ENCODE measurements at places on chromosomes 5 and 9. TPM values are rescaled to one million over a fixed set of nuclear protein-coding genes. Genes with fewer than 3 reads are reported as not detected.

GRCh38 chr5:61823781-61824180, 482.2 kb upstream of the KIF2A start:
- no peaks in the 10 kb centered on the region for H3K36me3 ChIP-seq
- H3K4me3 ChIP-seq: no peak overlapping the region
- DNase-seq: no peak
- H3K4me1 ChIP-seq: no peaks in the 10 kb centered on the region
- H3K27ac ChIP-seq: no peak overlapping the region

- H3K4me3 ChIP-seq: no peak overlapping the region
- no peaks in the 10 kb centered on the region for H3K27me3 ChIP-seq
- H3K27ac ChIP-seq: no peak overlapping the region
- no peak for DNase-seq
Observed at GRCh38 chr5:57338068-57338867, 144.3 kb downstream of the ACTBL2 start.

DNA sequence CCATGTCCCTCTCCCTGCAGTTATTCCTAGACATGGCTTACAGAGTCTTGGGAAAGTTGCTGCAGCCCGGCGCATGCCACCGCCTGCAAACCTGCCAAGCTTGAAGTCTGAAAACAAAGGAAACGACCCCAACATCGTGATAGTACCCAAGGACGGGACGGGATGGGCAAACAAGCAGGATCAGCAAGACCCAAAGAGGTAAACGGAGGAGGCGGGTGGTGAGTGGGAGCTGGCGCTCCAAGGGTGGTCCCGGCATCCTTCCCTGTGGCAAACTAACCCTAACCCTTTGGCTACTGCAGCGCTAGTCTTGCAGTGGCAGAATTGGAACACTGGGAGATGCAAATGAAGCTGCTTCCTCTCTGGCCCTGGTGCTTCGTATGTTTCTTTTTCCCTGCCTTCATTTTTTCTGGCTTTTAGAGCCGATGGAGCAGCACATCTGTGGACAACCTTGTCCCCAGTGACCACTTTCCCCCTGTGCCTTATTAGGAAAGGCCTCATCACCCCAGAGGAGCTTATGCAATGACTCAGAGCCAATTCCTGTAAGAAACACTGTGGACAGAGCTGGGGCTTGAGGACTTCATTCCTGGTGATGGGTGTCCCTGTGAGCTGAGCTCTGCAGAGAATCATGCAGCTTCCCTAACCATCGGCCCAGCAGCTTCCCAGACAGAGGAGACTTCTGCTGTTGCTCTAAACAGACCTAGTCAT, 38.9 kb downstream of the PRRC2B start:
- H3K27me3 ChIP-seq: no peaks in the 10 kb centered on the region
- peaks cover 27% of the 10 kb centered on the region for H3K4me1 ChIP-seq
- peaks cover 37% of the 10 kb centered on the region for H3K36me3 ChIP-seq
- peak overlapping the region; percentile 75 for H3K27ac ChIP-seq
- DNase-seq: peak; percentile 97
- H3K4me3 ChIP-seq: no peak overlapping the region

GRCh38 chr5:106649031-106649430, 1021.7 kb downstream of the EFNA5 start:
- DNase-seq: no peak
- no peaks in the 10 kb centered on the region for H3K27me3 ChIP-seq
- H3K36me3 ChIP-seq: no peaks in the 10 kb centered on the region
- no peaks in the 10 kb centered on the region for H3K4me1 ChIP-seq
- no peak overlapping the region for H3K27ac ChIP-seq

GRCh38 chr5:139378941-139379361, 4.1 kb downstream of the SLC23A1 start:
- no peak for DNase-seq
- no peak overlapping the region for H3K4me3 ChIP-seq
- H3K27ac ChIP-seq: no peak overlapping the region
- peaks cover 14% of the 10 kb centered on the region for H3K36me3 ChIP-seq
- peaks cover 3% of the 10 kb centered on the region for H3K4me1 ChIP-seq
- no peaks in the 10 kb centered on the region for H3K27me3 ChIP-seq

DNA sequence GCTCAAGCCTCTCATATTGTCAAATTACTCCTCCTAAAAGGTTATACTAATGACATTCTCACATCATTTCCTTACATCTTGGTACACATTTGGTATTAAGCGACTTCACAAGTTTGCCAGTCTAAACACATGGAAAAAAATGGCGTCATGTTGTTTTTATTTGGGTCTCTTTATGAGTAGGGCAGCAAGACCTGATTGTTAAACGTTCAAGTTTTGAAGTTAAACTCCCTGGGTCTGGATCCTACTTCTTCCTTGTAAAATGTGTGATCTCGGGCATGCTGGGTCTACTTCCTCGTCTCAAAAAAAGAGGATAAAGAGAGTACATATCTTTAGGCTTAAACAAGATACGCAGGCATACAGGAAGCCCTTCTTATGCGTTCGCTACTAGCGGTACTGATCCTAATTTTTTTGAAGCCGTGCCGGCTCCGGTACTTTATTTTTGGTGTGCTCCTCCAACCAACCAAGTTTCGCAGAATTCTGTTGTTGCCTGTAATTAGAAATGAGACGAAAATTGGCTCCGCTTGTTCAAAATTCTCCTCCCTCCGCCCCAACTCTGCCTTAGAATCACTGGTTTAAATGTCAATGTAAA, 596 bp upstream of the CDC37L1 start:
- peak overlapping the region; percentile 60 for H3K4me3 ChIP-seq
- peak; percentile 19 for DNase-seq

GRCh38 chr5:96247097-96247701, 185.8 kb downstream of the PCSK1 start:
- H3K27me3 ChIP-seq: no peaks in the 10 kb centered on the region
- H3K36me3 ChIP-seq: no peaks in the 10 kb centered on the region
- DNase-seq: peak; percentile 78
- H3K4me3 ChIP-seq: no peak overlapping the region

DNA sequence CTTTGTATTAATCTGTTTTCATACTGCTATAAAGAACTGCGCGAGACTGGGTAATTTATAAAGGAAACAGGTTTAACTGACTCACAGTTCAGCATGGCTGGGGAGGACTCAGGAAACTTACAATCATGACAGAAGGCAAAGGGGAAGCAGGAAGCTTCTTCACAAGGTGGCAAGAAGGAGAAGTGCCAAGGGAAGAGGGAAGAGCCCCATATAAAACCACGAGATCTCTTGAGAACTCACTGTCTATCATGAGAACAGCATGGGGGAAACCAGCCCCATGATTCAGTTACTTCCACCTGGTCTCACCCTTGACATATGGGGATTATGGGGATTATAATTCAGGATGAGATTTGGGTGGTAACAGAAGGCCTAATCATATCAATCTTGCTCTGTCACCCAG, 60.9 kb upstream of the CHD1 start:
- no peak overlapping the region for H3K27ac ChIP-seq
- no peaks in the 10 kb centered on the region for H3K36me3 ChIP-seq
- H3K4me3 ChIP-seq: no peak overlapping the region
- no peaks in the 10 kb centered on the region for H3K27me3 ChIP-seq

KCNMB1 gene
- not detected for total RNA-seq

DNA sequence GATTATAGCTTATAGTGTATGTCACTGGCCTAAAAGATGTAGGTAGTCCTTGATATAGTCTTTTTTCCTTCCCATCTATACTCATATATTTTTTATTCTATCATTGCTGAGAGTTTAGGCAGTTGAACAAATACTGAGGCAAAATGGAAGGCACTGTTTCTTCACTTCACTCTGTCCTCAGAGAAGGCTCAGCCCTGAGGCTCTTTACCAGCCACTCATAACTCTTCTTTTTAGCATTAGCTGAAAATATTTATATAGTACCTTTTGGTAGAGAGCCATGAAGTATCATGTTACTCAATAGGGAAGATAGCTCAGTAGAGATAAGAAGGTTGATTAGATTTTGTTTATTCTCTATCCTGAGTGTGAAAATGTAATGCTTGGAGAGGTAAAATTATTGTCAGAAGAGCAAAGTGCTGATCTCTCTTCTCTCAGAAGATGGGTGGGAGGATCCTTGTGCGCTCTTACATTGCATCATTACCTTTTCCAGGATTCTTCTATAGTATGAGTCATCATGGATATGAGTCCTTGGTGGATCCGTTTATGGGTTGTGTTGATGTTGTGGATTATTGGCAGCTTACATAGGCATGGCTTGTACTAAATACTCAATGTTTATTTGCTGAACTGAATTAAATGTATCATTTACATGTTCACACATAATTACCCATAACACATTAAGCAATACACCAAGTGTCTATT, 88.1 kb downstream of the ANXA1 start:
- no peak for DNase-seq
- no peak overlapping the region for H3K4me3 ChIP-seq
- H3K36me3 ChIP-seq: no peaks in the 10 kb centered on the region
- no peaks in the 10 kb centered on the region for H3K27me3 ChIP-seq
- no peaks in the 10 kb centered on the region for H3K4me1 ChIP-seq

MARVELD2 gene
- 0.54 TPM for total RNA-seq

PNPLA7 gene
- under 0.01 TPM for total RNA-seq

- no peak for DNase-seq
- no peaks in the 10 kb centered on the region for H3K36me3 ChIP-seq
- peaks cover 5% of the 10 kb centered on the region for H3K4me1 ChIP-seq
Observed at GRCh38 chr5:159961176-159962160, 45.2 kb downstream of the ADRA1B start.

DNA sequence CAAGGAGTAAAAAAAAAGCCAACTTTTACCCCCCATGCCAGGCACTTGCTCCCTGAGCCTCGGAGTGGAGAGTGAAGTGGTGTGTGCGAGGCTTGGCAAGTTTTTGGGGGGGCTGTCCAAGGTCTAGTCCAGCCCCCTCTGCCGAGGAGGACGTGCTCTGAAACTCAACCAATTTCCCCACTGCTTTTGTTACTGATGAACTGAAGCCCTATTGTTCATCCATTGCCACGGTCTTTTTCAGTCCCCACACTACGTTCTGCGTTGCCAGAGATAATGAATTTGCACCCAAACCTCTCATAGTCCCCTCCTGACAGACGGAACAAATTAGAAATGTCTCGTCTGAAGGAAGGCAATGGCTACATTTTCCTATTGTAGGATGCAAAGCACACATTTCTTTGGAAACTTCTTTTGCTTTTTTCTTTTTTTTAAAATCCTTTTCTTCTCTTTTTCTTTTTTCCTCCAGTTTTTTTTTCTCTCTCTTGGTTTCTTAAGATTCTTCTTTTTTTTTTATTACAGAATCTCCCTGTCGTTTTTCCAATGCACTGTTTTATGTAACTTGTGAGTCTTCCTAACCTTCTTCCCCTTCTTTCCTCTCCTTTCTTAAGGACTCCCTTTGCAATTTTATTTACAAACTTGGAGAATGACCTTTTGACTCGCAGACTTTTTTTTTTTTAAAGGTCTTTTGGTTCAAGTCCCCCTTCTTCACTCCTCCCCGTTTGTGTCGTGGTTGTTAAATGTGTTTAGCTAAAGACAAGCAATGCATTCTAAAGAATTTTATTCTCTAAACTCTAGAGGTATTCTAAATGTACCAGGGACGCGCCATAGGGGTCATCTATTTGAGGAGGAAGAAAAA, 209.5 kb downstream of the MEF2C start:
- H3K27ac ChIP-seq: no peak overlapping the region
- H3K36me3 ChIP-seq: no peaks in the 10 kb centered on the region
- H3K27me3 ChIP-seq: peaks cover 68% of the 10 kb centered on the region
- DNase-seq: no peak
- no peak overlapping the region for H3K4me3 ChIP-seq

- no peaks in the 10 kb centered on the region for H3K36me3 ChIP-seq
- no peaks in the 10 kb centered on the region for H3K4me1 ChIP-seq
- H3K27me3 ChIP-seq: no peaks in the 10 kb centered on the region
- H3K4me3 ChIP-seq: no peak overlapping the region
- DNase-seq: peak; percentile 27
Observed at GRCh38 chr9:6845880-6846279, 88.1 kb downstream of the KDM4C start.

CCDC192 gene
- total RNA-seq: not detected

PCDHGA8 gene
- total RNA-seq: 2.2 TPM

DNA sequence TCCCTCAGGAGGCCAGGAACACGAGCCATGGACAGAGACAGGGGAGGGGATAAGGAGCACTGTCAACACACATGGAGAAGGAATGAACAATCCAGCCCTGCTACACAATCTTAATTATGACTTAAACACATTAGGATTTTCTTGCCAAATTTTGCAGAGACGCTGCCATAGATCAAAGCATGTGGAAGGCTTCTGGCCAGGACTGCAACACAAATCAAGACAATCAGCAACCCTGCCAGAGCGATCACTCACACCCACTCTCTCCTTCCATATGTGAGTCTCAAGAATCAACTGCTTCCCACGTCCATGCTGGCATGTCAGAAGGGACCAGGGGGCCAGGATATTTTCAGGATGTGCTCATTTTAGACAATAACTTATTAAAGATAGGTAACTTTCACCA, 85.6 kb downstream of the ROR2 start:
- H3K36me3 ChIP-seq: no peaks in the 10 kb centered on the region
- H3K4me3 ChIP-seq: no peak overlapping the region
- no peak overlapping the region for H3K27ac ChIP-seq
- H3K4me1 ChIP-seq: peaks cover 3% of the 10 kb centered on the region

- H3K4me1 ChIP-seq: peaks cover 6% of the 10 kb centered on the region
- peaks cover 94% of the 10 kb centered on the region for H3K27me3 ChIP-seq
- H3K4me3 ChIP-seq: no peak overlapping the region
- no peak for DNase-seq
- H3K27ac ChIP-seq: no peak overlapping the region
Observed at GRCh38 chr9:122216798-122217418, 11.8 kb downstream of the LHX6 start.

DNA sequence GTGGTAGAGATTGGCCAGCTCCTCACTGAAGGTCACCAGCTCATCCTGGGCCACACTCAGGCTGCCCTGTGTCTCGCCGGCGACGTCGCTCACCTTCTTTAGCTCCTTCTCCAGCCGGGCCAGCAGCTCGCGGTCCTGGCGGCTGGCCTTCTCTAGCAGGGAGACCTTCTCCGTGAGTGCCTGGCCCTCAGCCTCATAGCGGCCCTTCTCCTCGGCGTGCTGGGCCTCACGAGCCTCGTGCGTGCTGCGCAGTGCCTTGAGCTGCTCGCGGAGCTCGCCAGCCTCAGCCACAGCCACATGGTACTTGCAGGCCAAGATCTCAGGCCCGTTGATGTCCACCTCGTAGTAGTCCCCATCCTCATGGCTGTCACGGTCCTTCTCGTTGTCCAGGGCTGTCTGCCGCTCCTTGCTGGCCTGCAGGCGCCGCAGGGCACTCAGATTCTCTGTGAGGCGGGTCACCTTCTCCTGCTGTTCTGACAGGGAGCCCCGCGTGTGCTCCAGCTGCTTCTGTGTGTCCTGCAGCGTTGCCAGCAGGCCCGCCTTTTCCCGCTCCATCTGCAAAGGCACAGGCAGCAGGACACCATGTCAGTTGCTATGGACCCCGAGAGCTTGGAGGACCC, 45.5 kb downstream of the BICD2 start:
- H3K27ac ChIP-seq: no peak overlapping the region
- H3K36me3 ChIP-seq: peaks cover 70% of the 10 kb centered on the region
- H3K4me3 ChIP-seq: no peak overlapping the region
- H3K4me1 ChIP-seq: no peaks in the 10 kb centered on the region
- no peaks in the 10 kb centered on the region for H3K27me3 ChIP-seq
- DNase-seq: no peak
